Activated T-helper 1 cell treated with anti-CD3 and anti-CD28 coated beads, Interleukin-12 subunit alpha, Interleukin-12 subunit beta, Interleukin-2, Interleukin-4 antibody, amounts not matched to agents 30 ng/mL and 10 ng/mL and 1 ng/mL, durations not matched to agents 14 hours and 24 hours and 36 hours (primary cell): ENCODE measurements at places on chromosomes 5 and 9. TPM values are rescaled to one million over a fixed set of nuclear protein-coding genes. Genes with fewer than 3 reads are reported as not detected.
A peak's percentile ranks its signal among the peaks of the same experiment; 100 is the strongest.

The TMEM174 gene
- total RNA-seq = not detected in 2 replicates

The TLX3 gene
- not detected in 2 replicates for total RNA-seq

The CTXN3 gene
- not detected in 2 replicates for total RNA-seq

The PCDHA6 gene
- not detected in 2 replicates for total RNA-seq

The CREB3 gene
- 32.1 and 32.6 TPM in 2 replicates for total RNA-seq

GRCh38 chr9:128742401-128742800, 18.5 kb upstream of the ZDHHC12 start:
- DNase-seq = no peak

DNA sequence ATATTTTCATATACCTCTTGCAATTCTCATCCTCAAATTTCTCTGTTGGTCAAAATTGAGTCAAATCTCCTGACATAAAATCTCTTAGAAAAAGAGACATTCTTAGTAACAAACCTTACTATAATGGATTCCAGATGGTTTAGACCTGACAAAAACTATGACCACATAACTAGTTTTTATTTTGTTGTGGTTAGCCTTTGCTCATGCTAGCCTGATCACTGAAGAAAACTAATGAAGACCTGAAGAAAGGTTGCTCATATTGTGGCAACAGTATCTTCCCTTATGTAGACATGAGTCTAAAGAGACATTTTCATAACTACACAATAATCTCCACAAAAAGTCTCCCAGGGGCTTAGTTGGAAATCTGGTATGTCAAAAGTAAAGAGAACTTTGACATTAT, 274.1 kb upstream of the TMEM161B start:
- no peak for DNase-seq

GRCh38 chr5:29758986-29759421, 1434.5 kb upstream of the CDH6 start:
- no peak for DNase-seq

- DNase-seq = no peak
Observed at GRCh38 chr9:19689328-19690101, 99.3 kb downstream of the SLC24A2 start.

GRCh38 chr5:160399402-160400353, at the start of gene FAM200C:
Gene FAM200C, minus strand, starts transcription at chr5:160400054. Its CDS starts 4,564 bp downstream, at chr5:160395490.
- DNase-seq = peak; percentile 74

DNA sequence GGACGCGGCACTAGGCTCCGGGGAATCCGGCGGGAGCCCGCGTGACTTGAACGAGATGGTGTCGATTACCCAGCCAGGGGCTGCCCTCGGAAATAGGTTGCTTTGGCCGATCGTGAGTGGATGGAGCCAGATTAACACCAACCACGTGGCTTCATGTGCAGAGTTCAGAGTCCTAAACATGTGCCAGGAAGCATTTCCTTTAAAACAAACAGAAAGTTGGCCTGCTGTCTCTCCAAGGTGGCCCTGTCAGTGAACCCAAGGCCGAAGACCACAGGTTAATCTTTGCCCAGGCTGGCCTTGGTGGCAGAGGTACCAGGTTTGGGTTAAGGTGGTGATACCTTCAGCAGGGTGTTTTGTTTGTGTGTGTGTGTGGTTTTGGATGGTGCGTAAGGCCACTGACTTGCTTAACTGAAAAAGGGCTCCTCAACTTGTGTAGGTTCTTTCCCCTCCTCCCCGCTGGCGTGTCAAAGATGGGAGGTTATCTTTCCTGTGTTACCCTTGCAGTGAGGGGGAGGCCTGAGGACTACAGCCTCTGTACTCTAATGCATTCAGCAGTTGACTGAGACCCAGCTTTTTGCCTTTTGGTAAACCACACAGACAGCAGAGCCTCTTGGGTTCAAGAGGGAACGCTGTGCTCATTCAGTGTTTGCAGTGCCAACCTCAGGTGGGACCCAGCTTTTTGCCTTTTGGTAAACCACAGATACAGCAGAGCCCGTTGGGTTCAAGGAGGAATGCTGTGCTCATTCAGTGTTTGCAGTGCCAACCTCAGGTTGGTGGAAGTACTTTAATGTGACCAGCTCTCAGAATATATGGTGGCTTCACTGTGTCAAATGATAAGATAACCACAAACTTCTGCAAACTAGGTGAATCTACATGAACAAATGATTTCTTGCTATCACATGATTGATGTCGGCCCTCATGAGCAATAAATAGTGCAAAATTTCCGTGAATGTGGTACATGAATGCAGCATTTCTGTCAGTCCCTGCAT, 1.4 kb downstream of the IQGAP2 start:
- DNase-seq = peak; percentile 74

DNA sequence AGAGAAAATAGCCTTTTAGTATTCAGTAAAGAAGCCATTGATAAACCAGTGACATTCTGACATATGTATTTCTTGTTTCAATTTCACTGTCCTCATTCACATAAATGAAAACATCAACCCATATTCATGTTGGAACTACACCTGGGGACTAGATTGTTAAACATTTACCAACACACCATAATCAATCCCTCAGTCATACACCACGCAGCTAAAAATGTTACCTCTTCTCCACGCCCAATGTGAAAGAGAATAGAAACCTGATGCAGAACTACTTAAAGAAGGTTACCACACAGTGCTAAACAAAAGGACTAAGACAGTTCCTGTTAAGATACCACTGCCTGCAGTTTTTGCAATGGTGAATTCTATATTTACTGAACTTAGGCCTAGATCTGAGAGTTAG, 518.9 kb downstream of the PRELID2 start:
- DNase-seq = no peak

DNA sequence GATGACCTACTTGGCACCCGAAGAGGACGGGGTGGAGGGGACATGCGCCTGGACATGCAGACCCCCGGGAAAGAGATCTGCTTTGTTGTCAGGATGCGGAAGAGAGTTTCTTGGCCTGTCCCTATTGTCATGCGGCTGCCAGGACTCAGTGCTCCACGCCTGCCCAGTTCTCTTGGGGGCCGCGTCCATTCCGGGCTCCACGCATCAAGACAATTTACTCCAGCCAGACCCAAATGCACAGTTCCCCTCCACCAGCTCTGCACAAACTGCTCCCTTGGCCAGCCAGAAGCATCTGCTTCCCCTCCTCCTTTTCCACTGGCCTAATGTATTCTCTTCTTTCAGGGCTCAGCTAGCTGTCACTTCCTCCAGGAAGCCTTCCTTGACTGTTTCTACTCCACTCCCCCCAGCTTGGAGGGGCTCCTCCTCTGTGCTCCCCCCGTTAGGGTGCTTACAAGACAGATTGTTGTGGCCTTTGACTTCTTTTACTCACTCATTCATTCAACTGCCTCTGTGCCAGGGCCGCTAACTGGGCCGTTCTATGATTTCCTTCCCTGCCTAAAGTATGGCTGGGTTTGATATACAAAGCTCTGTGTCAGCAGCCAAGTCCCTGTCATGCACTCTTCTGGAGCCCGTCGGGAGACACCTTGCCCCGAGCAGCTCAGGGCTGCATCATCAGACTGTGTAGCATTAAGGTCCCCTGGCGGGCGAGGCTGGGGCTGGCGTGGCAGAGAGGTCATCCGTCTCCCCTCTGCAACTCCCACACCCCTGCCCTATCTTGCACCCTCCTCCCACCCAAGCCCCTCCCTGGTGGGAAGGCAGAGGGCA, 6.6 kb downstream of the FIBCD1 start:
- DNase-seq = no peak

DNA sequence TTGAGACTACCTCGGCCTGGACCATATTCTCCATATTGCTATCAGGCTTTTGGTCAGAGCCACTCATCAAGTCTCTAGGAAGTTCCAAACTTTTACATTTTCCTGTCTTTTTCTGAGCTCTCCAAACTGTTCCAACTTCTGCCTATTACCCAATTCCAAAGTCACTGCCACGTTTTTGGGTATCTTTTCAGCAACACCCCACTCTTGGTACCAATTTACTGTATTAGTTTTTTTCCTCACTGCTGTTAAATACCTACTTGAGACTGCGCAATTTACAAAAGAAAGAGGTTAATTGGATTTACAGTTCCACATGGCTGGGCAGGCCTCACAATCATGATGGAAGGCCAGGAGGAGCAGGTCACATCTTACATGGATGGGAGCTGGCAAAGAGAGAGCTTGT, 507.8 kb upstream of the ZNF608 start:
- DNase-seq = no peak

DNA sequence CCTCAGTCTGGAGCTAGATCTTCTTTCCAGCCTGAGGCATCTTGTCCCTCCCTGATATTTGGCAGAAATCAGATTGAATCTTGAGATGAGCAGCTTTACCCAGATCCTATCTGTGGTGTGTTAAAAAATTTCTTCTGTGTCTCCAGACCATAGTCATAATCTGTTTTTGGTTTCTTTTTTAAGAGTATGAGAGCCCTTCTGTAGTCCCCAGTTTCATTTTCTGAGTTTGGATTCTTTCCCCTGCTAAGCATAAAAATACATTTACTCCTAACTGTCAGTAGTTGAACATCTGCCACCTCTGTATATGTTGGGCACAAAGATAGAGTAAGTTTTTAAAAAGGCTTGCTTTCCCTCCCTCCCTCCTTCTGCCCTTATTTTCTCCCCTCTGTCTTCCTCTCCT, 137.7 kb downstream of the CNTLN start:
- DNase-seq = no peak

DNA sequence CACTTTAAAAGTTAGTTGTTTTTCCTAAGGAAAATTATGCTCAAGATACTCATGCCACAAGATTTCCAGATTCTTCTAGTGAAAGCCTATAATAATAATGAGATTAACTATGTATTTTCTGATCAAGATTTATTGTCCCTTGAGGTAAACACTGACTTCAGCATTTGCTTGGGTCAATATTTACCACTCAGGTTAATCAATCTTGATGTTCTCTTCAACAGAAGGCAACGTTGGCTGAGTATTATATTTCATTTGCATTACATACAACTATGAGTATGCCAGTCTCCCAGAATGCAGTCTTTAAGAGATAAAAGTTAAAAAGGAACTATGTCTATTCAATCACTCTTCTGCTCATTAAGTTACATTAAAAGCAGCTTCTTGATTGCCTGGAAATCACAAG, 115.6 kb downstream of the GPR21 start:
- DNase-seq = no peak
